GM04503 (cell line): ENCODE measurements at places on chromosomes 11 and 22.

DNA sequence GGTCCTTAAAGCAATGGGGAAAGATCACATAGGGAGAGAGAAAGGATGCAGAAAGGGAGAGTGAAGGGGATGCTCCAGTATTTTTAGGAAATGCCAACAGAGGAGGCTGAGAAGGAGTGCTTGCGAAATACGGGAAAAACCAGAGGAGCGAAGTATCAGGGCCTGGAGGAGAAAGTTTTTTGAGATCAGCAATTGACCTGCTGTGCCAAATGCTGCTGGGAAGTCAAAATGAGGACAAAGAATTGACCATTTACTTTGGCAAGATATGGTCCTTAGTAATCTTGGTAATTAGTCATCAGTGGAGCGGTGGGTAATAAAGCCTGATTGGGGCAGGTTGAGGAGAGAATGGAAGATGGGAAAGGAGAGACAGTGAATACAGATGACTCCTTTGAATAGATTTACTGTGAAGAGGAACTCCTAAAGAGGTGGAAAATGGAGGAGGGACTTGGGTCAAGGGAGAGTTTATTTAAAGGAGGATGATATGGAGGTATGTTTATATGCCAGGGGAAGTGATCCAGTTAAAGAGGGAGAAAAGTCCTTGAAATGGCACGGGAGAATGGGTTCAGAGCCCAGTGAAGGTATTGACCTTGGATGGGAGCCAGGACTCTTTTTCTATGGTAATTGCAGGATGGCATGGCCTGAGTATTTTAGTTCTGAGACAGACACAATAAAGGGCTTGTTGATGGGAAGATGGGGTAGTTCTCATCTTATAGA is 111.5 kb downstream of the PKNOX2 start:
- peak; percentile 3 for DNase-seq

- DNase-seq = no peak
These were observed 255.2 kb downstream of the MN1 start for GRCh38 chr22:27546157-27546935.

DNA sequence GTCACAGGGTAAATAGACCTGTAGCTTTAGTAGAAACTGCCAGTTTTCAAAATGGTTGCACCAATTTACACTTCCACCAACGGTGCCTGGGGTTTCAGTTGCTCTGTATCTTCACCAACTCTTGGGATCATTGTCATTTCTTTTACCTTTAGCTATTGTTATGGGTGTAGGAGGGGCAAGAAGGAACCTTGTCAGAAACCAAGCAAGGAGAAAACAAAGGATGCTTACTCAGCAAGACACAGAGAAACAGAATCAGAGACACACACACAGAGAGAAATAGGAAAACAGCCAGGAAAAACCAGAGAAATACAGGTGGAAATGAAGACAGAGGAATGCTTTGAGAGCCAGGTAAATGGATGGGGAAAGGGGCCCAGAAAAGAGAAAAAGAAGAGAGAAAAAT is 367.6 kb downstream of the MIAT start:
- DNase-seq = no peak

GRCh38 chr22:39419096-39419495 is 19.5 kb downstream of the TAB1 start:
- no peak for DNase-seq

DNA sequence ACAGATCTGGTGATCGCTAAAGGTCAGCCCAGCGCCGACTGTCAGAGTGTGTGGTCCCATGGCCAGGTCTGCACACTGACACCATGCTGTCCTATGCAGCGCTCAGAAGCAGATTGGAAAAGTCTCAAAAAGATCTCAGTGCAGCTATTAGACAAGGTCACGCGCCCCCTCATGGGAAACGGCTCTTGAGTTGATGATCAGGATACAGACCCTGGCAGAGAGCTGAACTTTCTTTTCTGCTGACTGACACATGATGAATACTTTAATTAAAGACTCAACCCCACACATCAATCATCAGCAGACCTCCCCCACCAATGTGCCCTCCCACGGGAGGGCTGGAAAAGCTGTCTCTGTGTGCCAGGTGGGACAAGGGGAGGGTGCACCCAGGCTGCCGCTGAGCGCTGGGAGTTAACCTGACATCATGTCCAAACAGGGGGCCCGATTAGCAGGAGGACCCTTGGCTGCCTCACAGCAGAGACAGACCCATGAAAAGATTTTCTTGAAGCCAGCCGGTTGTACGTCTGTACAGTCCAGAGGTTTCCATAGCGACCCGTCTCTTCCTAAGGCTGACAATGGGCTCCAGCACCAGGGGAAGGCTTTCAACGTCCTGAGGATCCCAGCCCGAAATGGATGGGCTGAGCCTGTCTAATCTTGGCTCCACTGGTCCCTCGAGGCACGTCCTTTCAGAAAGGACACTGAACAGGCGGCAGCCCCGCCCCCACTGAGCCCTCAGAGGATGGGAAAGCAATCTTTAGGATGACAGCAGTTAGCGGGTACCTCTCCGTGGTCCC is 26.9 kb downstream of the RASD2 start:
- DNase-seq = no peak

DNA sequence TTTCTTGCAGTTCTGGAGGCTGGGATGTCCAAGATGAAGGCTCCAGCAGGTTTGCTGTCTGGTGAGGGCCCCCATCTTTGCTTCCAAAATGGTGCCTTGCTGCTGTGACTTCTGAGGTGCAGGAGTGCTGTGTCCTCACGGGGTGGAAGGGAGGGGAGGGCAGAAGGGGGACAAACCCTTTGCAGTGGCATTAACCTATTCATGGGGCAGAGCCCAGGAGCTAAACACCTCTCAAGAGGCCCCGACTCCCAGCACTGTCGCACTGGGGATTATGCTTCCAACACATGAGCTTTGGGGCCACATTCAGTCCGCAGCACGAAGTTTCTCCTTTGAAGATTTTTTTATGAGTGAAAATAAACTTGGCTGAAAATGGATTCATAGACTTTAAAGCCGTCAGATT is 25.5 kb upstream of the OSBPL5 start:
- DNase-seq = no peak

GRCh38 chr11:95991545-95991944 is 67.6 kb upstream of the MTMR2 start:
- peak; percentile 49 for DNase-seq

DNA sequence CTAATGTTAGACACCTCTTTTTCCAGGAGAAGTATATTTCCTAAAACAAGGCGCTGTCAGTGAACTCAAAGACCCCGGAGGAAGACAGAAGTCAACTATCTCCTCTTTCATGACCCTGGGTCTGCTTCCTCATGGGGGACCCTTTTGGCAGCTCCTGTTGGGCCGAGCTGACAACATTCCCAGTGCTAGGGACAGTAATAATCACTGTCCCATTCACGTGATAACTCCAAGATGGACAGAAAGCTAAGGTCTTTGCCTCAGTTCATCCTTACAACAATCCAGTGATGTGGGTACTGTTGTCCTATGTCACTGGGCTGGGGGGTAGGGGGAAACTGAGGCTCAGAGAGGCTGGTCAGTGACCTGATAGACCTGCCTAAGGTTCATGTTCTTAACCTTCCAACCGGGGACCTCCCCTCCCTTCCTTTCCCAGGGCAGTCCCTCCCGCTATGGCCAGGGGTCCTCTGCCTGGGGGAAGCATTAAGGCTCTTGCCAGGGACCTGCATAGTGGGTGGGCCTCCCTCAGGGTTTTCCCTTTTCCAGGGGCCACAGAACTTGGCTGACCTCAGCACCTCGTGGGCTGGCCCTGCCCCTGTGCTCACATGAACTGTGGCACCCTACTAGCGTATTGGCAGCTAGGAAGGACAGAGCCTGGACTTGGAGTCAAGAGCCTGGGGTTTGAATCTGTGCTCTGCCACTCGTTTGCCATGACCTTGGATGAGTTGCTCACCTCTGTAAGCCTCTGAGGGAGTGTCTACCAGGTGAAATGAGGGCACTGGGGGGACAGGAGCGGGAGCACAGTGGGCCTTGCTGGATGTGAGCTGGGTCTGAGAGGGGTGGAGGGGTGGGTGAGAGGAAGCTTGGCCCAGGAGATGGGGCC is 53.6 kb downstream of the LRRC32 start:
- DNase-seq = no peak

DNA sequence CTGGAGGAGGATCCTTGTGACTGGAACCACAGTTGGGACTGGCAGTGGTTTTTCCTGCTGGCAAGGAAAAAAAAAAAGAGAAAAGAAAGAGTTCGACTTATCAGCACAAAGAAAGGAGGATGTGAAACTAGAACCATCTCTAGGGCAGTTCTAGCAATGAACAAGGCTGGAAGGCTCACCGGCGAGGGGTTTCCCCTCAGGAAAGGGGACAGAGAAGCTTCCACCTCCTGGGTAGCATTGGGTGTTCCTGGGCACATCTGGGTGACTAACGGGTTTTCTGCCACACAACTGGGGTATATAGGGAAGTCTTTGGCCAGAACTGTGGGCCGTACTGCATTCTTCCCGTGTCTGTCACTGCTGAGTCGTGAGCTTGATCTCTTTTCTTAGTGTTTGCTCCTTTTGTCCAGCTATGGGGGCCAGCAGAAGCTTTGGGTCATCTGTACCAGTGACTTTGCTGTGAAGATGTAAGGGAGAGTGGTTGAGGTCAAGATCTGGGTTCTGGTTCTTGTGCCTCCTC is 109.4 kb upstream of the OR4B1 start:
- no peak for DNase-seq

- no peak for DNase-seq
These were observed at the start of gene HOATZ for GRCh38 chr11:111514216-111515031. Gene HOATZ (plus strand): TSS chr11:111514778. CDS start chr11:111514785, 7 bp downstream.

DNA sequence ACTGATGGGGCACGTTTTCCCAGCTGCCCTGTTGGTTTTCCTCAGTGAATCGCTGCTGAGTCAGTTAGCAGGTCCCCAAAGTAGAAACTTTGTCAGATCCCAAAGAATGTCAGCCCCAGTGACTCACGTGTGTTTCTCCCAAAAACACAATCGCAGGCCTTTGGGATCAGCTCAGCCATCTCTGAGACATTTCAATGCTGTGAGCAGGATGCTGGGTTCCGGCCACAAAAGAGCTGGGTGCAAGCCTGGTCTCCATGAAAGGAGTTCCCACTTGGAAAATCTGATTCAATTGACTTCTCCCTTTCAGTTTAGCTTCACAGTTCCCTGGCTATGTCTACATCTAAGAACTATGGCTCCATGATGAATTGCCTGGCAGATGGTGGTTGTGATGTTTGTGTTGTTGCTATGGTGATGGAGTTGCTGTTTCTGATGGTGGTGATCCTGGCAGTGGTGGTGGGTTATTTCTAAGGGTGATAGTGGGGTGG is 28.0 kb downstream of the MYEOV start:
- peak; percentile 94 for DNase-seq

DNA sequence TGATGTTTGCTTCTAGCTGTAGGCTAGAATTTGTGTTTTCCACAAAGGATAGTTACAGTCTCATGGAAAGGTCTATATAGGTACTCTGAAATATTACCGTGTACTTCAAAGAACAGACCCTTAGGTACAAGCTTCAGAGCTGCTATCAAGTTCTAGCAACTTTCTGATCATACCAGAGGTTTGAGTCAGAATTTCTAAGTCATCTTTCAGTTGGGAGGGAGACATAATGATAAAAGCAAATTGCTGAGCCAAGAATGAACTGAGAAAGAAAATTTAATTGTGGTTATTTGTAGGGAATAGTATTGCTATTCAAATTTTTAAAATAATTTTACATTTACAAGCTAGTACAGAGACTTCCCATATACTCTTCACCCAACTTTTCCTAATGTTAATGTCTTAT is 19.9 kb upstream of the ME3 start:
- no peak for DNase-seq

DNA sequence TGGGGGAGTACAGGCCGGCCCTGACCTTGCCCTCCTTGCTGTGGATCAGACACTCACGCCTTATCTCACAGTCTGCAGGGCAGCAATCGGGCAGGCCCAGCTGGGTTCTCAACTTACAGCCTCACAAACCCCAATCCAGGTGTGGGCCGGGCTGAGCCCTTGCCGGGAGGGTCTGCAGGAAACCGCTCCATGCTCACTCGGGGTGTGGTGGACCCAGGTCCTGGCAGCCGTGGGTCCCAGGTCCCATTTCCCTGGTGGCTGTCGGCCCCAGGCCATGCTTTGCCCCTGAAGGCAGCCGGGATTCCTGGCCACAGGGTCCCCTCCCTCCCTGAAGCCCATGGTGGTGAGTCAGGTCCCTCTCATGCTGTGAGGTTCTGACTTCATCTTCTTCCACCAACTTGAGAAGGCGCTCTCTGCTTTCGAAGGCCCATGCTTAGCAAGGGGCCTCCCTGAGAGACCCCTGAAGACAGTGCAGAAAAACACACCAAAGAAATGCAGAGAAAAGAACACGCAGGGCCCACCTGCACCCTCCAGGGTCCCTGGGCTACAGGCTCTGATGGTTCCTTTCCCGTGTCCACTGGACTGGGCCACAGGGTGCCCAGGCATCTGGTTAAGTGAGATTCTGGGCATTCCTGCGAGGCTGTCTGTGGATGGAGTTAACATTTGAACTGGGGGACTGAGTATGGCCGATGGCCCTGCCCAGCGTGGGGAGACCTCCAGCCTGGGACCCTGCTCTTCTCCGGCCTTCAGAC is 588.2 kb downstream of the BRD1 start:
- DNase-seq = no peak

GRCh38 chr22:39839204-39839603 is 54.4 kb downstream of the ENTHD1 start:
- no peak for DNase-seq

- DNase-seq = no peak
These were observed 1542.2 kb downstream of the LRRC4C start for GRCh38 chr11:39917256-39917655.

GRCh38 chr11:122692444-122692843 is 36.9 kb downstream of the UBASH3B start:
- DNase-seq = no peak

GRCh38 chr22:45804986-45805325 is 133.3 kb downstream of the ATXN10 start:
- peak; percentile 97 for DNase-seq

GRCh38 chr22:46472722-46473016 is 64.8 kb downstream of the CELSR1 start:
- no peak for DNase-seq

- no peak for DNase-seq
These were observed 1121.6 kb downstream of the BRD1 start for GRCh38 chr22:48705917-48706605.

DNA sequence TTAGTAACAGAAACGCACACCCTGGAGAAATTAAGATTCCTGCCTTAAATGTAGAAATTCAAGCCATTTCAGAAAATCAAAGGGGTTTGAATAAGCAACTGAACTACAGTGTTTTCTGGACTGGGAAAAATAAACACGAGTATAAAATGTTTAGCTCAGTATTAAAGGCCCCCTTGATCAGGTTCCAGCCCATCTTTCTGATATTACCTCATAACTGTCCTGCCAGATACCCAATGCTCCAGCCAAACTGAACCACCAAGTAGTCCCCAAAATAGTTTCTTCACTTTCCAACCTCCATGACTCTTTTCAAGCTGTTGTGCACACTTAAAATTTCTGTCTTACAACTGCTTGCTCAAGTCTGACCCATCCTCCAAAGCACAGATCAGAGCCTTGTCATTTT is 54.4 kb downstream of the SERGEF start:
- DNase-seq = no peak
